ENCODE measurements at places on chromosomes 11 and 22.

- DNase-seq, result no peak
Observed at GRCh38 chr11:14578541-14578956, 58.4 kb upstream of the PSMA1 start.

- no peak for DNase-seq
Observed at GRCh38 chr22:46393873-46394272, 58.4 kb downstream of the TRMU start.

DNA sequence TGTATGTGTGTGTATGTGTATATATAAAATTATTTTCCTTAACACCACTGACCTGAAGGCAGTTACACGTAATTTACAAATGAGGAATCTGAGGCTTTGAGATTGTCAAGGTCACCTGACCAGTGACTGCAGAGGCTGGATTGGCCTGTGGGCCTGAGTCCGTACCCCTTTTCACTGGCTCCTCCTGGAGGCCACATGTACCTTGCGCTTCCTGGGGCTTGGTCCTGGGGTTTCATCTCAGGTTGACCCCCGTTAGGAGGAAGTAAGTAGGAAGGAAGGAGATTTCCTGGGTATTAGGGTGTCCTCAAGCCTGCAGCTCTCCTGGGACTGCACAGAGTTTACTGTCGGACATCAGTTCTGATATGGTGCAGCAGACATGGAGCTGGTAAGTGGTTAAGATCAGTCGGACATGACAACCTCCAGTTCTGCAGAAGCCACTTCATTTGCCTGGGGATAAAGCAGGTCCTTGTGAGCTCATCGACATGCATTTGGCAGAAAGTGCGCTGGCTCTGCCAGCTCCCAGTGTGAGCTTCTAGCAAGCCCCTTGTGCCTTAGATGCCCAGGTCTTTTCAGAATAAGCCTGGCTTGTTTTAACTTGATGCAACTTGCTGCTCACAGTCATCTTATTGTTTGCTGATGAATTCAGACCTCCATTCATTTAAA, 36.6 kb downstream of the ST3GAL4 start:
- DNase-seq, result no peak

- DNase-seq, result no peak
Observed at GRCh38 chr11:47337229-47337924, 15.1 kb downstream of the MYBPC3 start.

DNA sequence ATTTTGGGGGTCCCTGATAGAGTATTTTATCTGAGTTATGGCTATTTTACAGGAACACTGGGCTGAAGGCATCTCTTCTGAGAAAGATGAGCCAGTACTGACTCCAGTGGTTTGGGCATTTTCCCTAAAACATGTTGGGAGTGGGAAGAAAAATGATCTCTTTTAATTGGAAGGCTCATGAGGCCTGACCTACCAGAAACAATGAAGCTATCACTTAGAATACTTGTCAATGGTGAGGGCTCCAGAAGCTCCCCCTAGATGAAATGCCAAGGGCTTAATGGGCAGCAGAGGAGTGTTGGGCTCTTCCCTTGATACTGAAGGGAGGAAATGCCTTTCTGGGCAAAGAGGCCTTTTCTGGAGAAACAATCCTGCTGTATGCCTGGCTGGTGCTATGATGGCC, 63.5 kb upstream of the BDNF start:
- no peak for DNase-seq

DNA sequence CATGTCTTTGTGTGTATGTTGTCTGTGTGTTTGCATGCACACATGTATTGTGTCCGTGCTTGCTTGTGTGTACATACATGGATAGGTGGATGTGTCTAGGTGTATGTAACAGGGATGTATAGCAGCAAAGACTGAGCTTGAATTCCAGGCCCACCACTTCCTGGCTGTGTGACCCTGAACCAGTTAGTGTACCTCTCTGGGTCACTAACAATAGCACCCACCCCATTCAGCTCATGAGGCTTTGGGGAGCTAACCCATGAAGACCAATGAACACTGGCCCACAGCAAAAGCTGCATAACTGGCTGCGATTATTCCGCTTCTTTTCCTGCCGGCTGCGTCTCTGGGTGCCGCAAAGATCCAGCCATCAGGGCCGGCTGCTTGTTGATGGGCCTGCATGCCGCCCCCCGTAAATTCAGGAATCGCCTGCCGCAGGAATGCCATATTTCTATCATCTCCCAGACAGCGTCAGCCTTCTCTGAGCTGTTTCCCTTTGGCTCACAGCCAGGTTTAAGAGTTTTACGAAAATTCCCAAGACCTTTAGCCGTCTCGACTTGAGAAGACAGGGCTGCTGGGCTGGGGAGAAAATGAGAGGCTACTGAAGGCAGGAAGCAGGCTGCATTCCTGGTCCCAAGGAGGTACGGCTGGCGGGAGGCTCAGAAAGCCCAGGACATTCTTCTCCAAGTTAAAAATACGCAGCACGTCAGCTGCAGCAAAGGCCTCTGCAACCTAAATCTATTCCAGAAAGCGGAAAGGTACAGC, 224.6 kb downstream of the MN1 start:
- DNase-seq, result no peak

DNA sequence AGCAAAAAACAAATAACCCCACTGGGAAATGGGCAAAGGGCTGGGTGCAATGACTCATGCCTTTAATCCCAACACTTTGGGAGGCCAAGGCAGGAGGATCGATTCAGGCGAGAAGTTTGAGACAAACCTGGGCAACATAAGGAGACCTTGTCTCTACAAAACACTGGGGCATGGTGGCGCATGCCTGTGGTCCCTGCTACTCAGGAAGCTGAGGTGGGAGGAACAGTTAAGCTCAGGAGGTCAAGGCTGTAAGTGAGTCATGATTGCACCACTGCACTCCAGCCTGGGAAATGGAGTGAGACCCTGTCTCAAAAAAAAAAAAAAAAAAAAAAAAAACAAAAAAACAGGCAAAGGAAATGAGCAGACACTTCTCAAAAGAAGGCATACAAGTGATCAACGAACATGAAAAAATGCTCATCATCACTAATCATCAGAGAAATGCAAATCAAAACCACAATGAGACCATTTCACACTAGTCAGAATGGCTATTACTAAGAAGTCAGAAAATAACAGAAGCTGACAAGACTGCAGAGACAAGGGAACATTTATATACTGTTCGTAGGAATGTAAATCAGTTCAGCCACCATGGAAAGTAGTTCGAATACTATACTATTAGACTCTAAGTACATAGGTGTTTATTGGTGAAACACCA, 48.2 kb upstream of the SMCO4 start:
- no peak for DNase-seq

DNA sequence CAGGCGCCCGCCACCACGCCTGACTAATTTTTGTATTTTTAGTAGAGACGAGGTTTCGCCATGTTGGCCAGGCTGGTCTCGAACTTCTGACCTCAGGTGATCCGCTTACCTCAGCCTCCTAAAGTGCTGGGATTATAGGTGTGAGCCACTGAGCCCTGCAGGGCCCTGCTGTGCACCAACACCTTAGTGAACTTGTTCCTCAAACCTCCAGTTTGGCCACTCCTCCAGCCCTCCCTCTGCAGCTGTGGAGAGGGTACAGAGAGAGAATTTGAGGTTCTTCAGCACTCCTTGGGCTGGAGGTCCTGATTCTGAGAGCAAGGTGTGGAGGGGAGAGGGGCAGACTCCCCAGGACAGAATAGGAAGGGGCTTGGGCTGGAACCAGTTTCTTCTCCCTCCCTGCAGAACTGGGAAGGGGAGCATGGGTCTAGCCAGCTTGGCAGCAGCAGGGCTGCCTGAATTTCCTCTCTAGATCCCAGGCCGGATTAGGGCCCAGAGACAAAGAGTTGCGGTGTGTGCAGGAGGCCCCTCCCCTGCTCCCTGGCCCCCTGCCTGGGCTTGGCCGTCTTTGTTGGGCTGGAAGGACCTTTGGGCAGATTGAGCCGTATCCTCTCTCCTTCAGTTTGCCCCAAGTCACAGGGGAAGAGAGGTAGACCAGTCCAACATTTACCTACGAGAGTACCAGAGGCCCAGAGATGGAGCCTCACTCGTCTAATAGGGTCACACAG, 2.3 kb upstream of the PEX16 start:
- DNase-seq, result no peak

DNA sequence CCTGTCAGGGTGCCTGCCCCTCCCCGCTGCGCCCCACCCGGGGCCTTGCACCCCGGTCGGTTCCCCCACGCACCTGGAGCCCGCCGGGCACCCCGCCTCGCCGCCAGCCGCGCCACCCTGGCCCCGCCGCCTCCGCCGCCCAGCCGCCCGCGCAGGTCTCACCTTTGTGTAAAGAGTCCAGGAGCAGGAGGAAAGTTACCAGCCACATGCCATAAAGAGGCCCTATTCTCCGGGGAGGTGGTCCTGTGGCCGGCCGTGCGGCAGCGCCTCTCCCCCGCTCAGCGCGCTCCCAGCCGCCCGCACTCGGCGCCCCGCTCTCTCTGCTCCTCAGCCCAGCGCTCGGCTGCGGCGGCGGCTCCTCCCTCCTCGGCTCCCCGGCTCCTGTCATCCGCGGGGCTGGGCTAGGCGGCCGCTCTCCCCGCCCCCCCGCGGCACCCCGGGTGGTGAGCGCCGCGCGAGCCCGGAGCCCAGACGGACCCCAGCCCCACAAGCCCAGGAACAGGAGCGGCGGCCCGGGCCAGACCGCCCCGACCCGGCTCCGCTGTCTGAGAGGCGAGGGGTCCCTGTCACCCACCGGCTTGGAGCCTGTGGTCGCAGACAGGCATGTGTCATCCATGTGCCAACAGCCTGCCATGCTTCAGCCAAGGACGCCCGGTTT, at the start of gene DSCAML1:
Gene DSCAML1 (minus strand): TSS at position 345 of the 658 bp plus-strand sequence. CDS start 137 bp downstream, at position 208.
- peak; percentile 31 for DNase-seq

GRCh38 chr11:64619196-64619595, 28.2 kb downstream of the SLC22A12 start:
- no peak for DNase-seq

DNA sequence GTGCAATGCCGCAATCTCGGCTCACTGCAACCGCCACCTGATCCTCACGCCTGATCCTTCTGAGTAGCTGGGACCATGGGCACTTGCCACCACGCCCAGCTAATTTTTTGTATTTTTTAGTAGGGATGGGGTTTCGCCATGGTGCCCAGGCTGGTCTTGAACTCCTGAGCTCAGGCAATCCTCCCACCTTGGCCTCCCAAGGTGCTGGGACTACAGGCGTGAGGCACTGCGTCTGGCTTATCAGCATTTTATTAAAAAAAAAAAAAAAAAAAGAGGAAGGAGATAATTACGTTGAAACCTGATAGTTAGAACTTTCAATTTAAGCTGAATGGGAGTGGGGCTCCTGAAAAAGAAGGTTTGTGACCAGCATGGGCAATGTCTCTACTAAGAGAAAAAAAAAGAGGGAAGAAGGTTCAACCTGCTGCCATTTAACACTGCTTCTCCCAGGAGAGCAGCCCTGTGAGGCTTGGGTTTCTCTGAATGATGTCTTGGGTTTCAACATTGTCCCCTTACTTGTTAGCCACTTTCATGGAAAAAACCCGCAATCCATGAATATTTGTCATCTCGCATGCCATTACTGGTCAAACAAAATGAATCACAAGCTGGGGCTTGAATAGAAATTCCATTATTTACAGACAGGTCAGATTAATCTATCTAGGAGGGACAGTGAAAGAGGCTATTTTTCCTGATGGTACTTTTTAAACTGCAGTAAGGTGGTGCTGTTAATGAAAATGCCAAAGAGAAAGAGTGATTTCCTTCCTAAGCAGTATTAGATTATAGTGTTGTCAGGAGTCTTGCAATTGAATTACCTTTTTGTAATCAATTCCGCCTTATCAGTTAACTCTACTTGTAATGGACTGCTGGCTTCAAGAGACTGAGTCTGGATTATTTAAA, 72.5 kb downstream of the PACS1 start:
- DNase-seq, result no peak

- no peak for DNase-seq
Observed at GRCh38 chr22:49786976-49787706, 40.5 kb downstream of the BRD1 start.

DNA sequence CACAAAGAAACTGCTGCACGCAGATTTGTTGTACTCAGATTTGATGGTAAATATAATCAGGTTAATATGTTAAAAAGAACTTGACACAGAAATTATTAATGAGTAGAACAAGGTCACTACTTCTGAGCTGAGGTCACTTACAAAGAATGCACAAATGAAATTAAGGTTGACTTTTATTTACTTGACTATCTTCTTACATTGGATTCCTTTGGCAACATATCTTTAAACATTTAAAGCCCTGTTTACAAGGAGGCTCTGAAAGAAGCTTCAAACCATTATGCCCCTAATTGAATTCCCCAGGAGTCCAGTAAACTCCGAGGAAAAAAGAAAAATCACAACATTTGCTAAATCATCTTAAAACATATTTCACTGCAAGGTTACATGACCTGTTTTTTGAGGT, 245.5 kb downstream of the SOX6 start:
- no peak for DNase-seq

- no peak for DNase-seq
Observed at GRCh38 chr11:44252999-44253602, 56.8 kb downstream of the ALX4 start.

DNA sequence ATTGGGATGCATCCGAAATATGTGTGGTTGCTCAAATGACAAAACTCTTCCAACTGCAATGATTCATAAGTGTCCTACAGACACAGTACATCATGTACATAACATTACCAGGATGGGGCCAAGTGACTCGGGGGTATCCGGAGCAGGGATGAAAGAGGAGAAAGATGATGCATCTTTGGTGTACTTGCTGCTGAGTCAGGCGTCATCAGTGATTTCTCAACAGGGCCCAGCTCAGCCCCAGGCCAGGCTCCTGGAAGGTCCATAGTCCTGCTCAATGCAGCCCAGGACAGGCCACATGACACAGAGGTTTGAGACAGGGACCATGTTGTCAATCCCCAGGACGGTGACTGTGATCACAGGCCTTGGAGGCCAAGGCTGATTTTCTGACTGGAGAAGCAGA, 59.3 kb downstream of the GGTLC2 start:
- no peak for DNase-seq

GRCh38 chr11:86509588-86509974, 134.9 kb downstream of the CCDC81 start:
- DNase-seq, result no peak

DNA sequence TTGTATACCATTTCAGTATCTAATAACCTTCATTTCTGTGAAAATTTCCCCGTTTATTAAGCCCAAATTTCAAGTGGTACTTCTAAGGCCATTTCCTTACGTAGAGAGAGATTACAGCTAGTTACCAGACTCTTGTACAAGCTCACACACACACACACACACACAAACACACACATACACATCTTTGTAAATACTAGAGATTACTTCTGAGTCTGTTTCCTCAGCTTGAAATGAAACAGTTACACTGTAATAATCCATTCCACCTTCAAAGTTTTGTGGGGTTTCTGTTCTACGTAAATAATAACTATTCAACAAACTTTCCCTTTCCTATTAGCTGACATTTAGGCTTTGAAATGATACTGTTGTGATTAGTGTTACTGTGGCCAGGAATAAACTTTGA, 6.2 kb downstream of the POGLUT3 start:
- DNase-seq, result no peak

GRCh38 chr22:49243335-49243734, 584.3 kb downstream of the BRD1 start:
- DNase-seq, result no peak

GRCh38 chr11:91792779-91793262, 431.8 kb upstream of the FAT3 start:
- DNase-seq, result no peak

- DNase-seq, result peak; percentile 36
Observed at GRCh38 chr22:28999919-29000556, 61.6 kb downstream of the C22orf31 start.

GRCh38 chr11:18379201-18379600, 15.2 kb upstream of the LDHA start:
- DNase-seq, result no peak

GRCh38 chr22:40235308-40235707, 57.6 kb downstream of the TNRC6B start:
- DNase-seq, result peak; percentile 28

Measured in GM03348 (cell line).